Naive thymus-derived CD4-positive, alpha-beta T cell (primary cell): ENCODE measurements at places on chromosomes 7 and 10. TPM values are rescaled to one million over a fixed set of nuclear protein-coding genes. Genes with fewer than 3 reads are reported as not detected.

Gene PRF1
- polyA plus RNA-seq: 27.6 TPM

Gene RSPH10B
- not detected for polyA plus RNA-seq

GRCh38 chr10:29610876-29611647 is 23.7 kb downstream of the SVIL start:
- DNase-seq: no peak

GRCh38 chr7:1742555-1743303 is 72.7 kb downstream of the ELFN1 start:
- DNase-seq: peak; percentile 35

DNA sequence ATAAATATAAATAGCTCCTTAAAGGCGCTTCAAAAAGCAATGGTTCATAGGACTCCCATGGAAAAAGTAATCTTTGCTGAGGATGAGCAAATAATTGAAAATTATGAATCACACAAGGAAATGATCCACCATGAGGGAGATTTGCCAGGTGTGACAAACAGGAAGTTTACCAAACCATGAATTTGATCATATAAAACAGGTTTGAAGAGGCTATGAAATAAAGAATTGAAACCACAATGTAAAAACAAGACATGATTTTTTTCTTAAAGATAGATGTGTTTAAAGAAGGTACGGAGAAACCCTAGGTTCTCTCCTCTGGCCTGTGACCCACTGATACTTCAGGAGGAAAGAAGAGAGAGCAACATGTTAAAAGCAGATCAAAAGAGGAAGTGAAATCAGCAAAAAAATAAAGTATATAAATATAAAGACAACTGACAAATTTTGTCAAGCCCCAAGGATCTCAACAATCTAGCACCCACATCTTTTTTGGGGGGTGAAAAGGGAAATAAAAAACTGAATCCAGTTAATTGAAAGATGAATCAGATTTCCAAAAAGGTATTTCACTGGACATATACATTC is 111.3 kb upstream of the ASAH2 start:
- DNase-seq: no peak

Gene GTF2IRD1
- not detected for polyA plus RNA-seq

Gene ATXN7L1
- polyA plus RNA-seq: 19.8 TPM

Gene ELFN1
- not detected for polyA plus RNA-seq

- peak; percentile 45 for DNase-seq
Observed at GRCh38 chr10:45580371-45581215, 92.0 kb downstream of the ZFAND4 start.

DNA sequence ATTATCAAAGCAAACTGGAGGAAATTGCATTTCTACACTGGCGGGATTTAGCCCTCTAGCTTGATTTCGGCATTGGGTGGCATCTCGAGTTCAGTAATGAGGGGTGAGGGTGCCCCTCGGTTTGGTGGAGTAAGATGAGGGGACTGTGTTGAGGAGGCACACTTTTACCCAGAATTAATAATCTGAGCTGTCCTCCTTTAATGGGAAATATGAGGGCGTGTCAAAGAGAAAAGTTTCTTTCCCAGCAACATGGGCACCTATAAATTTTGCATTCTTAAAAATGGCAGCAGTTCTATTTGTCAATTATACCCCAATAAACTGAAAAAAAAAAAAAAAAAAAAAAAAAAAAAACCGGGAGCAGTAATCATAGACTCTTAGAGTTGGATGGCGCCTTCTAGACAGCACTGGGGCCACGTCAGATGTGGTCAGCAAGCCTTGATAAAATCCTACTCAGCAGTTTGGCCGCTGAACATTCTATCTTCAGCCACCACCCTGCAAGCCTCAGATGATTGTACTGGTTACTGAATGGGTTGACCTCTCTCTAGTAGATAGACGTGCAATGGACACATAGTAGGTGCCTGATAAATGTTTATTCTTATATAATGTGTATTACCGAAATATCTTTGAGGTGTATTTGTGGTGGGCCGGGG is 931 bp downstream of the PAPSS2 start:
- no peak for DNase-seq

- no peak for DNase-seq
Observed at GRCh38 chr7:39338716-39339115, 227.5 kb upstream of the YAE1 start.

DNA sequence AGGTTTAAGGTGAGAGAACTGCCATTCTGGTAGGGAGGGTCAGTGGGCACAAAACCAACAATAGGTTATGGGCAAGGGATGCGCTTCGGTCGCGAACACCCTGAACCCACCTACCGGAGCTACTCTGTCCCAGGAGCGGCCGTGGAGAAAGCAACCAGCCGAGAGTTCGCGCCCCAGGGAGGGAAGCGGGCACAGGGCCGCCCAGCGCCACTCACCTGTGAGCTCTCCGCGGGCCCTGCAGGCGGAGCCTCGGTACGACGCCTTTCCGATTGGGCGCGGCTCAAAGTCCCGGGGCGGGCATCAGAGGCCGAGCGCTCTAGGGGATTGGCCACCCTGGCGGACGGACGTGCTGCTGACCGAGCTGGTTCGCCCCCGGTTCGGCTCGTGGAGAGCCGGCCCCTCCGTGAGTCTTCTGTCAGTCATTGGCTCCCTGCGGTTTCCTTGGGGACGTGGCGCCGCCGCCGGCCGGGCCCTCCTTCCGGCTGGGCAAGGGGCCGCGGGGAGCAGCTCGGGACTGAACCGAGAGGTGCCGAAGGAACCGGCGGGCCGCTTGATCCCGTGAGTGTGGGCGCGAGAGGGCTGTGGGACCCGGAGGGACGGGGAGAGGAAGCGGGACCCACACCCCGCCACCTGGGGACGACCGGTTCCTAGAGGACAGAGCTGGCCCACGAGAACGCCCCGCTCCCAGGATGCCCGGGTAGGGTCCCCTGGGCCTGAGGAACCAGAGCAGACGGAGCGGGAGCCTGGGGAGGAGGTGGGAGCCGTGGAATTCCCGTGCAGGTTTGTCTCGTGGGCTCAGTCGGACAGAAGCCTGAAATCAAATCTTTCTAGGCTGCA is at the start of gene ENTPD7:
TSS of gene ENTPD7 (plus strand) at position 479 of the 837 bp plus-strand sequence. CDS start 448 bp downstream, outside the sequence.
- peak; percentile 80 for DNase-seq

DNA sequence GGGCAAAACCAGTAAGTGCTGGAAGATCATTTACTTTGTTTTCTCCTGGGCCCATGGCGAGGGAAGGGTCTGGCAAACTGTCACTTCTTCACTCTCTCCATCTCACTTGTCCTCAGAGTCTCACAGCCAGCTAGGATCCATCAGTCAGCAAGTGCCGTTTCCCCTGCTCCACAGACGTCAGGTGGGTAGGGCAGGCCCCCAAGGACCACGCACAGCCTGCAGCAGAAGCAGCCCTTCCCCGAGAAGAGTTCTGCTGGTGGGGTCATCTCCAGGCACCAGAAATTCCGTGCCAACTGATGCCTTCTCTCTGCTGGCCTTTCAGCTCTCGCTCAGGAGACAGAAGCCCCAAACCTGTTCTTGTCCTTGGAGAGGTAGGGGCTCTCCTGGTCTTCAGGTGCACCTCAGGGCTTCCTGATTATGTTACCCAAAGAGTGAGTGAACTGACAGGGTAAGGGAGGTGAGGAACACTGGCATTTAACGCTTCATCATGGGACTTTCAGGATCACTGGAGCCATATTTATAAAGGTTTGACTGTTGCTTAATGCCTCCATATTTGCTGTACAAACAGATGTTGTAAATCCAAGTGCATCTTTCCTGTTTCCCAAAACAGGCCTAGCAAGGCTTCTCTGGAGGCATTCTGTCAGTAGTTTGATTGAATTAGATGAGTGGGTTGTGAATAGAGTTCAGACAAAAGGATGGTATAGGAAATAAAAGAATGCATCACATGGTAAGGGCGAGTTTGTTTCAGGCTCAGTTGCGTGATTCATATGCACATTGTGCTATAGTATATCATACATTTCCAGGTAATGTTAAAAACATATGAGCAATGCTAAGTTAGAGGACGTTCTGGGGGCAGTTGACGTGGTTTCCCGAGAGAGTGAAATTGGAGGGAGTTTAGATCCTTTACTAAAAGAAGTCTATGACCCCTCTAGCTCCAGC is 13.7 kb upstream of the TSPAN15 start:
- no peak for DNase-seq

Gene PODXL
- 0.14 TPM for polyA plus RNA-seq

- DNase-seq: no peak
Observed at GRCh38 chr7:102220960-102221800, 65.5 kb upstream of the SH2B2 start.

DNA sequence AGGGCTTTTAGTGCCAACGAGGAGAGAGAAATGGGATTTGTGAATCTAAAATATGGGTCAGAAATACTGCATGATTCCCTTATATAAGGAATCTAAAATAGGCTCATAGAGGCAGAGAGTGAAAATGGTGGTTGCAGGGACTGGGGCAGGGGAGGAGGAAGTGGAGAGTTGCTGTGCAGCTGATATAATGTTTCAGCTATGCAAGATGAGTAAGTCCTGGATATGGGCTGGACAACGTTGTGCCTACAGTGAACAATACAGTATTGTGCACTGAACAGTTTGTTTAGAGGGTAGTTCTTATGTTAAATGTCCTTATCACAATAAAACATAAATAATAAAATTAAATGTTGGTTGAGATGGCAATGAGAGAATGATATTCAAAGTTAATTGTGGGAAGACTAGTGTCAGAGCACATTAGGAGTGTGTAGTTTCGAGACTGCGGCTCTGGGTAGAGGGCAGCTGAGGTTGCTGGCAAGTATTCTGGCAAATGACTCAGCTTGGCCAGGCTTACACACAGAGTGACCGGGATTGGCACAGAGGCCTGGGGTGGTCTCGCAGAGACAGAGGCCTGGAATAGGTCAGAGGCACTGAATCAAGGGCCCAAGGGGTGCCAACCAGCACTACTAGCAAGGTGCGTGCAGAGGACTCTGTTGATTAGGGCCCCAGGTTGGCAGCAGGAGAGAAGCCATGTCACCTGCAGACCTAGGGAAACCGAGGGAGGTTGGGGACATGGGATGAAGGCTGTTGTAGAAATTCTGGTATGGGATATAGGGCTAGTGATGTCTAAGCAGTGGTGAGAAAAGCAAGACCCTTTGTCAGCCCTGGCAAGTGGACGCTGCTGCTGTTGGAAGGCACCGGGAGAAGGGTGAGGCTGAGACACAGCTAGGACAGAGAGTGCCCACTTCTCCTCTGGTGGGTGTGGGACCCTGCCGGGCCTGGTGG is 2.8 kb upstream of the DEPP1 start:
- no peak for DNase-seq

DNA sequence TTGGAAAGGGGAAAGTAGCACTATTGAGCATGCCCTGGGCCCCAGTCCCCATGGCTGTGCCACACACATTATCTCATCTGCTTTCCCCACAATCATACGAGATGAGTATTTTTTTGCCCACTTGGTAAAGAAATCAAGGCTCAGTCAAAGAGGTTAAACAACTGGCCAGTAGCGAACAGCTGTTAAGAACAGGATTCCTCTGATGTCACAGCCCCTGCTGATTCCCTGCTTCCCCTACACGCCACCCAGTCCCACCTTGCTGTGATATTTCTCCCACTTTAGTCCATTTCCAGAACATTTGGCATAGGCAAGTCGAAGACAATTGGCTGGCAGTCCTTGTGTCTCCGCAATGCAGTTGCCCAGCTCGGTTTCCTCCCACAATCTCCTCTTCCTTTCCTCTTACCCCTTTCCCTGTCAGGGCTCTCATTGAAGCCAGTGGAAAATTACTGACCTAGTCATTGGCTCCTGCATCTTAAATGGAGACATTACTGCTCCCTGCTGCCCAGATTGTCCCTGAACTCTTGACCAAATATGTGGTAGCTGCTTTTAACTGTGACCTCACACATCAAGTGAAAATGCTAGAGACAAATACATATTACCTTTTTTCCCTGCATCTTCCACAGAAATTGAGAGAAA is 56.5 kb upstream of the EEPD1 start:
- DNase-seq: no peak

- no peak for DNase-seq
Observed at GRCh38 chr7:91142743-91143142, 121.5 kb upstream of the FZD1 start.

Gene NKX2-3
- not detected for polyA plus RNA-seq

Gene PLEKHS1
- polyA plus RNA-seq: not detected

Gene LRIT2
- polyA plus RNA-seq: not detected

DNA sequence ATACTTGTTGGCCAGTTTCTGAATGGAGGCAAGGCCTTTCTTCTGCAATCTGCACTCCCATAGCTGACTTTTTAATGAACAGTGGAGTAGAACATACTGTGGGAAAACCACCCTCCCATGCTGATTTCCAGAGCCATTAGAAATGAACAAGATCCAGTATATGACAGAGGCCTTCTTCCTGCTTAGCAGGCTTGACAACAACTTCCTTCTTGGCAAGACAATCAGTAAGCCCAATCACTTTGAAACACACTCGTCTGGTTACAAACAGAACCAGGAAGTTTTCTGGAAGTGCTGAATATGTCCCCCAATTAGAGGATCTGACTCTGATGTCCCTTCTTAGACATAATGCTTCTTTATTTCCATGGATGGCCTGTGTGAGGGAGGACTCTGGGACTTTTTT is 103.4 kb downstream of the SAMD9 start:
- DNase-seq: no peak

GRCh38 chr7:23709081-23709750 is 803 bp upstream of the STK31 start:
- no peak for DNase-seq

- DNase-seq: peak; percentile 4
Observed at GRCh38 chr10:95841661-95842498, 65.9 kb upstream of the CC2D2B start.

- DNase-seq: no peak
Observed at GRCh38 chr7:154326421-154326820, 274.2 kb downstream of the DPP6 start.

Gene LDB3
- not detected for polyA plus RNA-seq

DNA sequence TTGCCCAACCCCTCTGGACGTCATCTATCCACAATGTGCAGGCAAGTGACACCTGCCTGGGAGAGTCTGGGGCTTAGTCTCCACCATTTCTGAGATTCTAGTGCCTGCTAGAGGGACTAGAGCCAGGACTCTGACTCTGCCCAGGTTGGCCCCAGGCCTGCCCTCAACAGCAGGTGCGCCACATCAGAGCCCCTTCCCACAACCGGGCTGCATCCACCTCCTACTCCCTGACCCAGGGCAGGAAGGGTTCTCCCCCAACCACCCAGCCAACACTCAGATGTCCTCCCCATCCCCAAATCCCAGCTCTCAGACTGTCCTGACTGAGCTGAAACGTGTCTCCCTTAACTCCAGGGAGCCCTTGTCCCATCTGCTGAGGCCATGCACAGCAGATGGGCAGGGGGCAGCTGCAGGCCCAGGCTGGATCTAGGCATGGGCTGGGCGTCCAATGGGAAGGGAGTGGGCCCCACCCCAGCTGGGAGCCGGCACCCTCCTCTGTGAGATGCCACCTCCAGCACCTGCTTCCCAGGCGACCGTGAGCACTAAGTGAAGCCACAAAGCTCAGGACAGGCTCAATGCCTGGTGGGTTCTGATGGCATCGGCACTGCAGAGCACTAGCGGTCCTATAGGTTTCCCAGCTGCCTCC is 49.2 kb downstream of the RASGEF1A start:
- no peak for DNase-seq

DNA sequence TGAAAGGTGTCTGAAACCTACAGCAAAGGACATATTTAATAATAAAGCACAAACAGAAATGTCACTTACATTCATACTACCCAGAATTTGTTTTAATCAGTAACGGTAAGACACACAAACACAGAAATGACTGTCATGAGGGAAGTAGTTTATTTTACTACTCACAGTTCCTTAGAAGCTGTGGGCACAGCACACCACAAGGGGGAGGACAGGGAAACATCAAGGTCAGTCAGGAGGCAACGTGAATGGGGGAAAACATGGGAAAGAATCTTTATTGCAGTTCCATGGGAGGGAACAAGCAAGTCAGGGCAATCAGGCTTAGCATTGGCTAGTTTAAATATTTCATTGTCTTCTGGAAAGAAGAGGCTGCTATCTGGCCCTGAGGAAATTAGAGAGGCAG is 123.8 kb upstream of the PDSS1 start:
- no peak for DNase-seq

Gene CALML5
- not detected for polyA plus RNA-seq

GRCh38 chr10:97428572-97428981 is 2.6 kb downstream of the PGAM1 start:
- DNase-seq: no peak
